ENCODE measurements at places on chromosomes 12 and 14.

GRCh38 chr14:31090883-31091764, 64.9 kb upstream of the STRN3 start:
- no peak for DNase-seq

DNA sequence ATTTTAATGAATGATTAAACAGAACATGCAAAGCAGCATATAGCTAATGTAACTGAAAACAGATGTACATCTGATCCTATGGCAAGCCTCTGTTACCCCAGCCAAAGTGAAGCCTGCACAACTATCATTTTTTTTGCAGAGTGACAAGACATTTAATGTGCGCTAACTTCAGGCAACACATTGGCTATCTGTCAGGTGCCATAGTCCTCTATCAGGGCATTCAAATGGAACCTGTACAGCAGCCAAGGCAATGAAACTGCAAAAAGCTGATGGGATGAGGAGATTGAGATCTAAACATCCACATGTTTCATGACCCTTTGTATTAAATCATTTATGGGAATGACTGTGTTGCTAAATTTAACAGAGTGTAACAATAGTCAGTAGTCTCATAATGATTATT, 1088.5 kb upstream of the TMEM132C start:
- no peak for DNase-seq

DNA sequence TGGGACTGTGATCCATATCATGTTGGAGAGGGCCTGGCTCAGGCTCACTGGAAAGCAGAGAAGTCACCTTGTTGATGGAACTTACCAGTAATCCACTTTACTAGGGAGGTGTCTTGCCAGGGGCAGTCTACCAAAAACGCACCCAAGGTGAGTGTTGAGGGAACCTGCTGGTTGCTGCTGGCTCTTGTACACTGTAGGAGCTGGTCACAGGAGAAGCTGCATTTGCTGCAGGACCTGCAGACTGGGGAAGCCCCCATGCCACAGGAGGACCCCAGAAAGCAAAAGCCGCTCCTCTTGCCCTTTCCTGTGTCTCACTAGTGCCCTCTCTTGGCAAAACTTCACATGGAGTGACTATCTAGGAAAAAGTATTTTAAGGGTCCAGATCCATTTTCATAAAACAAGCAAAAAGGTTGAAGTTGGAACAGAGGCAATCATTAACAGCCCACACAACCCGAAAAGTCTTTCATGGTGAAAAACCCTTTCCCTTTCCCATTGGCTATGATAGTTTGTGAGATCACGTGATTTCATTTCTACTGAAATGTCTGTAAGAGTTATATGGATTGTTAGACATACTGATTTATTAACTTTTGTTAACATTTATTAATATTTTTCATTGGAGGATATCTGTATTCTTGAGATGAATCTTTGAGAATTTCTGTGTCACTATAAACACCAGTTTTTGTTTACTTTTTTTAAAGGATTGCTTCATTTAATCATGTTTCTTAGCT, 59.2 kb downstream of the RASSF8 start:
- no peak for DNase-seq

DNA sequence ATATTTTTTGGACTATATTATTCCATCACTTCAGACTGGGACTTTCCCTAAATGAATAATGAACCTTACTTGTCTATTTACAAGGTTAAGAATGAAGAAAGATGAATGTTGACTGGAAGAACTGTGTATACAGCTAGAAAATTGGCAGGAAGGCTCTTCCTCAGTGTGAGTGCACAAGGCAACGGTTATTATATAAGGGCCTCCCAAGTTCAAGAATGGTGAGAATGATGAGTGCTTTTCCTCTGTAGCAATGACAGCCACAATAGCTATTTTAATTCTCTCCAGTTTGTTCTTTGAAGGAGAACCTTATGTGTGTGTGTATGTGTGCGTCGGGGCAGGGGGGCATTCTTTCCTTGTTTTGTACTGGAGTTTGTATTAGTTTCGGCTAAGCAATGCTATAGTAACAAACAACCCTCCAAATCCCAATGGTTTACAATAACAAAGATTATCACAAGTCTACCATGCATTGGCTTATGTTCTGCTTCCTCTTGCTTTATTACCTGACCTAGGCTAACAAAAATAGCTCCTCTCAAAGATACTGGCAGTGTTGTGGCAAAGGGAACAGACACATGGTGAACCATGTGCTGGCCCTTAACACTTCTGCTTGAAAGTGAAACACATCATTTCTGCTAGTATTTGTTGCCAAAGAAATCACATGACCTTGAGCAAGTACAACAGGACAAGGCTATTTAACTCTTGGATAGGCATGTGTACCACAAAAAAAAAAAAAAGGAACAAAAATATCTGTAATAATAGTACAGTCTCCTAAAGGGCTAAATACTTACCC, 139.5 kb downstream of the RMST start:
- no peak for DNase-seq

DNA sequence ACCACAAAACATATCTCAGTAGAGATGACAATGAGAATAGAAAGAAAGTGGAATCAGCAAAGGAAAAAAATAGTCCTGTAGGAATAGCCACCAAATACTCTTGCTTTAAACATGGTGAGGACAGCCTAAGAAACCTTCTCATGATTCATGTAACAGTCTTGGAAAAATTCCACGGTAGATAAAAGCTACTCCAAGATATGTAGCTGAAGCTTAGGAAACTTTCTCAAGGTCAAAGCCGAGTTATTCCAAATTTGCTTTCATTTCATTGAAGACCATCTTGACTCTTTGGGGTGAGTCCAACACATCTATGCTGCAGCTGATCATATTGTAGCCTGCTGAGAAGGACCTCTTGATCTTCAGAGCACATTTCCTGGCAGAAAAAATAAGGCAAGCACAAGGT, 157.6 kb downstream of the PAH start:
- no peak for DNase-seq

DNA sequence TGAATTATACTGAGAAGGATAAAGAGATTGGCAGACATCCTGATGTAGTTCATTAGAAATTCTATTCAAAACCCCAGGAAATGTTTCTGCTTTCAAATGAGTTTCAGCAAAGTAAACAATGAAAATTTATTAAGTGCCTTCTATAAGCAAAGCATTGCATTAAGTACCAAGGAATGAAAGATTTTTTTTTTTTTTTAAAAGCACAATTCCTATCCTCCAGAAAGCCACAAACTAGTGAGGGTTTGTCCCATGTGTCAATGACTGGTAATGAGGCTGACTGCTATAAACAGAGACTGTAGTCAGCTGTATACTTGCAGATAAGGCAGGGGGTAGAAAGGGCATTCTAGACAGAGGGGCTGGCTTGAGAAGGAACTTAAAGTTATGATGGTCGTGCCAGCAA, 6.7 kb downstream of the ANO4 start:
- no peak for DNase-seq

DNA sequence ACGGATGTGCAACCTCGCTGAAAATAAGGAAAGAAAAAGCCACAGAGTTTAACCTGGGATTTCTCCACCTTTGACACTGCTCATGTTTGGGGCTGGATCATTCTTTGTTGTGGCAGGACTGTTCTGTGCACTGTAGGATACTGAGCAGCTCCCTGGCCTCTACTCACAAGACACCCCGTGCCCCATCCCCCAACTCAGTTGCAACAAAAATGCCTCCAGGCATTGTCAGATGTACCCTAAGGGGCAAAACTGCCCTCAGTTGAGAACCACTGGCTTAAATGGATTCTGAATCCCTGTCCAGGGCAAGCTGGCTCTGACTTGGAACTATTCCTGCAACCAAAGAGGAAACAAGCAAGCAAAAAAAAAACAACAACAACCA, 2.1 kb downstream of the GLTP start:
- no peak for DNase-seq

DNA sequence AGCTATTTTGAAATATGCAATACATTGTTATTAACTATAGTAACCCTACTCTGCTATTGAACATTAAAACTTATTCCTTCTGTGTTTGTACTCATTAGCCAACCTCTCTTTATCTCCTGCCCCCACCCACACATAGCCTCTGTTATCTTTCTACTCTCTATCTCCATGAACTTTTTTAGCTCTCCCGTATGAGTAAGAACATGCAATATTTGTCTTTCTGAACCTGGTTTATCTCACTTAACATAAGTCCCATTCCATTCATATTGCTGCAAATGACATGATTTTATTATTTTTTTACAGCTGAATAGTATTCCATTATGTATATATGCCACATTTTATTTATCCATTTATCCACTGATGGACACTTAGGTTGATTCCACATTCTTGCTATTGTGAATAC, 79.0 kb upstream of the AMIGO2 start:
- DNase-seq: no peak

DNA sequence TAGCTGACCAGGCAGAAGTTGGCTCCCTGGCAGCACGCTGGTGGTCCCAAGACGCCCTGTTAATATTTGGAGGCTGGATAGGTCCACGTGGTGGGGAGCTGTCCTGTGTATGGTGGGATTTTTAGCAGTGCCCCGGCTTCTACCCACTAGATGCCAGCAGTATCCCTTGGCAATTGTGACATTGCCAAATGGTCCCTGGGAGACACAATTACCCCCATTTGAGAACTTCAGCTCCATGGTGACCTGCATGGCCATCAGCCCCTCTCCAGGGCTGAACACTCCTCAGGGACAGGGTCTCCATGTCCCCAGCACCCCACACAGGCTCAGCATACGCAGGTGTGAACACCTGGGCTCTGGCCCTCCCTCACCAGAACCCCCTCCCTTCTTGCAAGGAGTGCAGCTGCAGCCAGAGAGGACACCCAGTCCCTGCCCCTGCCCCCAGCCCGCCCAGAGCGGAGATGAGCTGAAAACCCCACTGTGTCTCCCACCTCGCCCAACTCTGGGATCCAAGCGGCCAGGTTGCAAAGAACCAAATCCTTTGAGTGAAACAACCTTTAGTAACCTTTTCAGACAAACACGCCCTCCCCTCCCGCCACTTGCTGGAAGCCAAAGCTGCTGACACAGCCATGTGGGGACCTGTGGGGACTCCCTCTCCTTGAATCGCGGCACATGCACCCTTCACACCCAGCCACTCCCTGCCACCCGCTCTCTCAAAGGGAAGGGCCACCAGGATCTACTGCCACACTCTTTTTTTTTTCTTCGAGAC, 120.4 kb downstream of the CALM1 start:
- DNase-seq: no peak

DNA sequence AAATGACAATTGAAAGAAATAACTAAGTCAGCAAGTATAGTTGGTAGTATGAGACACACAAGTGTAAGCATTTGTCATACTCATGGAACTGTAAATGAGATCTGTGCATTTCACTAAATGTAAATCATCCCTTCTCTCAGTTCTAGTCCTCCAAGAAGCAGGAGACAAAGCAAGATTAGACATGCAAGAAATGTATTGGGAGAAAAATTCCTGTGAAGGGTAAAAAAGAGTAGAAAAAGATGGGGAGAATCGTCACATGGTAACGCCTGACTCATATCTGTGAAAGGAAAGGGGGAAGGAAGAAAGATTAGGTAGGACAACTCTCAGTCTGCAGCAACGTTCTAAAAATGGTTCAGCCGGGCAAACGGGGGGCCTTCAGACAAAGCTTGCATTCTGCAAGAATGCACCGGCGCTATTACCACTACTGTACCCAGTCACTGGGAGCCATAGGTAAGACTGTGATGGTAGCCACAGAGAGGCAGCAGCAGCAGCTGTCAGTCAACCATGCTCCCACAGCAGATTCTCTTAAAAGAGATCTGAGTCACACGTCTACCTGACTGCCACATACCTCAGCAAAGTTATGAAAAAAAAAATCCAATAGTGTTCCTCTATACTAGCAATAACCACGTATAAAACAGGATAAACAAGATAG, 18.0 kb upstream of the RFX4 start:
- no peak for DNase-seq

GRCh38 chr12:94644141-94644979, 6.0 kb downstream of the TMCC3 start:
- peak; percentile 36 for DNase-seq

GRCh38 chr14:90692061-90692460, 124.2 kb downstream of the TTC7B start:
- DNase-seq: no peak

DNA sequence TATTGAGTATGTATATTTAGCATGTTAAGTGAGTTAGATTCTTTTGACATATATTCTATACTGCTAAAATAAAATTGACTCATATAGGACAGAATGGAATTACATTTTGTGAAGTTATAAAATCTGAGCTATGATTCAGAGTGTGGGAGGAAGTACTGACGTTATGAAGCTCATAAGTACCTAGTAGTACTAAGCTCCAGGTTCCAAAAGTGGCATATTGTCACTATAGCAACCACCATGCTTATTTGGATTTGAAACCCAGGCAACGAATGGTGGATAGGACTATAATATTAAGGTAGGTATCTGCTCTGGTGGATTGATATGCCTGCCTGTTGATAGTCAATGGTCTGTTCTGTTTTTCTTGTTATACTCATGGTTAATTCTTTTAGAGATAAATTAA, 2.2 kb upstream of the FBXO33 start:
- DNase-seq: no peak

GRCh38 chr12:6430124-6430989, 14.4 kb upstream of the CD27 start:
- DNase-seq: no peak

Measured in CD4-positive, alpha-beta T cell treated with Interleukin-1 beta for 1 hour (primary cell).